ENCODE measurements at places on chromosomes 2 and 18.

GRCh38 chr2:236677368-236677767 lies 107.7 kb downstream of the ACKR3 start:
- no peak for DNase-seq

DNA sequence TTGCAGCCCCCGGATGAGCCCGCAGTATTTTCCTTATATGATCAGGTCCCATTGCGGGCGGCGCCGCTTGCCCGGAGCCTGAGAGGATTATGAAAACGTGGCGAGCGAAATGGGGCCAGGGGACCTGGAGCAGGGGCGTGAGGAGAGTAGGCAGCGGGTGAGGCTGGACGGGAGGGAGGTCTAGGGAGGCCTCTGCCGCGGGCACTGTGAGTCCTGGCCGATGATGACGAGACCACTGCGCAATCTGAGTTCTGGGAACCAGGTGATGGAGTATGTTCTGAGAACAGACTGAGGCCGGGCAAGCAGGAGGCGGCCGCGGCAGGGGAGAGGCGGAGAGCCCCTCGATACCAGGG lies 790 bp upstream of the ACAA2 start:
- DNase-seq: peak; percentile 27

- DNase-seq: peak; percentile 89
Observed at GRCh38 chr2:42969231-42970150, 177.1 kb upstream of the HAAO start.

DNA sequence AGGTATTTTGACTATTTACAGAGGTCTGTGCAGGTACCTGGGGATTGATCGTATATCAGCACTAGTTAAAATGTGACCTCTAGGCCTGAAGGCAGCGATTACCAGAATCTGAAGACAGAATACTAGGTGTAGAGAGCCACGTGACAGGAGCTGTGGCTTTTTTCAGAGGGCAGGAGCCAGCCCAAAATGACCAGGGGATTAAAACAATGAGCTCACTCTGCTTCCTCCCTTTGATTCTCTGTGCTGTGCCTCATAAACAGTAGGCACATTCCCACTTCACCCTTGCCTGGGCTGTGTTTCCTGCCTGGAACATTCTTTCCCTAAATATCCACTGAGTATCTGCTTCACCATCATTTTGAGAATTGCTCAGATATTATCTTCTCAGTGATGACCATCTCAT lies 15.2 kb downstream of the ITGAV start:
- DNase-seq: no peak

DNA sequence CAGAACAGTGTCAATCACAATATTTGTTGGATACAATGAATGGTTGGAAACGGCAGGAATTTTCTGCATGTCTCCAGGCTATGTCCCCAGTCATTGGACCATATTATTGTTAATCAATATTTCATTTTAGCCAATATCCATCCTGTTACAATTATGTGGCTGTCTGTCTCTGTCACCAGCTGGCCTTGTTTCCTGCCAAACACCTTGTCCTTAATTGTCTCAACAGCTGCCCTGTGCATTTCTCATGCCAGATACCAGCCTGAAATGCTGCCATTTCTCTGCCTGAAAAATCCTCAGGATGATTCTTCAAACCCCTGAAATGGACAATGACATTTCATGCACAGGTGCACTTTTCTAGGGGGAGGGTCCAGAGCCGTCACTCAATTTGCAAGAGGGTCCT lies 170.6 kb downstream of the ALPK2 start:
- no peak for DNase-seq

DNA sequence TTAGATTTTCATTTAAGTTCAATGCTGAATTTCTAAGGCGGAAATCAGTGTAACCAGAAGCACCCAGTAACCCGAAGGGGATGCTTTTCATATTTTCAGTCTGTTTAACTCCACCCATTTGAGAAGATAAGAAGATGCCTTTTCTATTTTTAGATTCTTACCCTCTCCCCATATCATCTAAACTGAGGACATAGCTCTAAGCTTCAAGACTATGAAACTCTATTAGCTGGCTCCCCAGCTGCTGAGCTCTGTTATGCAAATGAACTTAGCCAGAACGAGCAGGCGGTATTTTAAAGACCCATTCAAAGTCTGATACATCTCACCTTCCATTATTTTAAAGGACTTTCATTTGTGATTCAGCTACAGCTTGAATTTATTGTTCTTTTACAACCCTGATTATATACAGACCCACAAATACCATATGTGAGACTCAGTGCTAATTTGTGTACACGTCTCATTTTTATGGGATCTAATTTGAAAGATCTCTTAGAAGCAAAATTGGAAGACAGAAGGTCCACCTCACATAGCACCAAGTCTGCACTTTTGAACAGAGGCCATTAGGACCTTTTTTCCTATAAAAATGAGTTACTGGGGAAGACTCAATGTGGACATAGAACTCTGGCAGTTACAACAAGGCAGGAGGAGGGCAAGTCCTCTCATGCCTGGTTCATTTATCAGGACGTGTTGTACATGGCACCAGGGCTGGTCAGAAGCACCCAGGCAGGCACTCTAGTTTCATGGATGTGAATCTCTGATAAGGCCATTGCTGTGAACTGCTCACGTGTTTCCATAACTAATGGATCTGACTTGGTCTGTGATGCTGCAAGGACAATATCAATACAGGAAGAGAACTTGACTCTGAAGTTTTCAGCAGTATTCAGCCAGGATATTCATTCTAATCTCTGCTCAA lies 16.3 kb downstream of the CDC42EP3 start:
- DNase-seq: no peak

- peak; percentile 21 for DNase-seq
Observed at GRCh38 chr2:64488050-64488974, 34.4 kb downstream of the LGALSL start.

DNA sequence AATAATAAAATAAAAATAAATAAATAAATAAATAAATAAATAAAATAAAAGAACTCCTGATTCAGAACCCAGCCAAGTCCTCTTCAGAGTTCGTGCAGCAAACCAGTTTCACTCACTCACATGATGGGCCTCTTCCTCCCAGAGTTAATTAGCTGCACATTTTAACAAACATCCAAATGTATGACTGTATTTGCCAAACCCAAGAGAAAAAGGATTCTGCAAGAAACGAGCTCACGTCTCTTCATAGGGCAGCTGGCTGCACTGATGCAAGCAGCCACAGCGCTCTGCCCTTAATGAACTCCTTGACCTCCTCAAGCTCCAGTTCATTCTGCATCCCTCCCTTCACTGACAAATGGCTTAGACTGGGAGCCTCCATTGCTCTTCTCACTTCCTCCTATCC lies 55.1 kb downstream of the MREG start:
- DNase-seq: peak; percentile 45

GRCh38 chr2:39202639-39203369 lies 41.0 kb downstream of the CDKL4 start:
- no peak for DNase-seq

- DNase-seq: no peak
Observed at GRCh38 chr18:26549263-26550094, 1.1 kb upstream of the KCTD1 start.

DNA sequence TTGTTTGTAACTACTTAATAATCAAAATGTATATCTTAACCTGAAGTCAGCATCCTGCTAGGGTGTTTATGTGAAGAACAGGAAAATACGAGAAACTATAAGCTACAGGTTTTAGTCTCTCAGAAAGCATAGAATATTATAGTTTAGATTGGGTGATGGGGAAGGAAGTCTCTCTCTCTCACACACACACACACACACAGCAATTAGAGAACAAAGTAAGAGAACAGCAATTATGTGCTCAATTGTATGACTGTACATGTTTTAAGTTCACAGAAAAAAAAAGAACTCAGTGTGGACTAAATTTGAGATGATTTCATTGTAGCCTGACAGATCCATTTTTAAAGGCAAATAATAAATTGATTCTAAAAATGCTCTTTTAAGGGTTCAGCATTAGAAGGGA lies 94.3 kb upstream of the ZNF516 start:
- no peak for DNase-seq

DNA sequence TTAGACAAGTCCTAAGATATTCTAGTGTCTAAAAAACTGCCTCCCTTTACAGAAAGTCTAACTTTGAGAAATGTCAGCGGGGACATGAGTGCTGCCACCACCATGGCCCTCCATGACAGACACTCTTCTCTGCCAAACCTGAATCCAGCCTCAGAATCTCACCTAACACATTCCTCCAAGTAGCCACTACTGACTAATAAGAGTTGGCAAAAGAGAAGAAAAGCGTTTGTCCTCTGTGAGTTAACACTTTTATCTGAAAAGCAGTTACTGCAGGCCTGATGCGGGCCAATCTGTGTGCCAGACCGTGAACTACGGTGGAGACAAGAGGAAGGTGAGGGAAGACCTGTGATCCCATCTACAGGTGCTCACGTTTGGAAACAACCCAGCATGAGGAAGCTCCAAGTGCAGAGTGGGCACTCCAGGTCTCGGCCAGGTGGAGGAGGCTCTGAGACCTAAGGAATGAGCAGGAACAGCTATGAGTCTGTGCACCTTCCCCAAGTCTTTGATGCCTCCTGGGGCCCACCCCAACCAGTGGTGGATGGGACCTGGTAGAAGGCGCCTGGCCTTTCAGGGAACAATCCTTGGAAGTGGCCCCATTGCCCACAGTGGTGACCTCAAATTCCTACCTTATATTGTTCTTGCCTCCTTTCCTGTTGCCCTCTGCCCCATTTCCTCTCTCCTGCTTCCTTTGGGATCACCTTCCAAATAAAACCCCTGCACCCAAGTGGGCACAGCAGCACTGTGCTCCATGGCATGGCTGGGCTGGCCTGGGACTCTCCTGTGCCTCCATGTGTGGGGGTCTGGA lies 91.6 kb downstream of the BIN1 start:
- DNase-seq: no peak

- peak; percentile 28 for DNase-seq
Observed at GRCh38 chr2:8003462-8004075, 678.3 kb upstream of the ID2 start.

DNA sequence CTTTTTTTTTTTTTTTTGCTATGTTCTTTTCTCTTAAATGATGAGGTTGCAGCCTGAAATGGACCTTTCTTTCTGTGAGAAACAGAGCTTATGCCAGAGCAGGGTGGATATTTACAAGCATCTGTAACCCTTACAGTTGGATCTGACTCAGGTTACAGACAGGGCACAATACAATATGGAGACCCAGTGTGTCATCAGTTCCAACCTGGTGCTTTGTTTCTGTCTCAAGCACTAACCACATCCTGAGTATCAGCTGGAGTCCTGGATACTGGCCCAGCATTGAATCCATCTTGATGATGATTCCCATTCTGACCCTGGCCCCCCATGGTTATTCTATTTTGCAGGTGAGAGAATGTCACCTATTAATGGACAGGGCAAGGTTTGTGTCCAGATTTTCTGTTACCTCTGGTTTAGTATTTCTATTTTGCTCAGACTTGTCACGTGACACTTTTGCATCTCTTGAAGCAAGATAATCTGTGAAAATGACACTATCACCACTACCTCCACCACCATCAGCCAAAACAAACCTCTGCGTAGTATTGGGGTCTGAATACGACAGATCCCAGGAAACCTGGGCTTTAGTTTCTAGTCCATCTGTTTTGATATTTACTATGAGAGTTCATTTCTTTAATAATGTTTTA lies 174.0 kb downstream of the CCDC85A start:
- no peak for DNase-seq

GRCh38 chr2:9897846-9898245 lies 53.6 kb upstream of the GRHL1 start:
- DNase-seq: no peak

- no peak for DNase-seq
Observed at GRCh38 chr2:132670496-132671150, 618 bp upstream of the LYPD1 start.

DNA sequence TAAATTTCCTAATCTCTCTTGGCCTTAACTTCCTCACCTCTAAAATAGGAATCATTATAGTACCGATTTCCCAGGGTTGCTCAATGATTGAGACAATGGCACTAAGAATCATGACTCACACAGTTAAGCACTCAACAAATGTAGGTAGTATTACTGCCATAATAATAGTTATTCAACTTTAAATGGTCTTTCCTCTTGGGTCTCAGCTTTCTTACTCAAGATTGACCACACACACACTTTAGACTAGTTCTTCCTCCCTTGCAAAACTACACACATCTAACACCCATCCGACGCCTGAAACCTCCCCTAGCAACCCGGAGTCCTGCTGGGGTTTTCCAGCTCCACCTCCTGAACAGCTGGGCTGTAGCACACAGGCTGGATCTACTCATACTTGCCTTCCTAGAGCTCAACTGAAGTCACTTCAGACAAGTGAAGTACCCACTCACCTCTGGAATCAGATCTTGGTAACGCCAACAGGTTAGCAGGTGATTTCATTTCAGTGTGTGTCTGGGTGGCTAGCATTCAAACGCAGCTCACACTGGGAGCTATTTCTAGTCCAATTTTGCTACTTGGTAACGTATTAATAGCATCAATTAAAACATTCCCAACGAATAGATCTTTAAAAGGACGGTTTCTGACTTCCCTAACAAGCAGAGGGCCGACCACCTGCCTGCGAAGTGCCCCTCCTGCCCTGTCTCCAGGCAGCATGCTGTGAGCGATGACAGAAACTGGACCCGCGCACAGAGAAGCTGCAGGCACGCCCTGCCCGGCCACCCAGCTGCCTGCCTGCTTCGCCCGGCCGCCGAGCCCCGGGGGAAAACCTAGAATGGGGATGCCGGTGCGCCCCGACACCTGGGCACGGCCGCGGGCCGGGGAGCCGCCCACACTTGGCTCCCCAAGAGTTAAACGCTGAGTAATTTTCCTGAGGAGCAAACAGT lies 1.1 kb downstream of the UXS1 start:
- DNase-seq: peak; percentile 61

DNA sequence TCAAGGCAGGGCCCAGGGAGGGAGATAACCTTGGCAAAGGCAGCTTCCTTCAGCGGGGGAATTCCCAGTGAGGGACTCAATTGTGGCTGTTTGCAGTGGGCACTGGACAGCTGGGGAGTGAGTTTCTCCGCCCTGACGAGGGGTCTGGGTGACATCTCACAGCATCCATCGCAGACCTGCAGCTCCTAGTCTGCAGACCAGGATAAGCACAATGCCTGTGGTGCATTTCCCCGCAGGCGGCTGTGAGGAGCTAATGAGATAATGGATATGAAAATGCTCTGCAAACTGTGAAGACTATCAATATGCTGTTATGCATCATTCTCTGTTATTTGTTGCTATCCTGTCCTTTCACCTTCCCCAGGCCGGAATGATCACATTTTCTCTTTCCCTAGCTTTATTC lies 30.0 kb upstream of the CYP1B1 start:
- DNase-seq: no peak

DNA sequence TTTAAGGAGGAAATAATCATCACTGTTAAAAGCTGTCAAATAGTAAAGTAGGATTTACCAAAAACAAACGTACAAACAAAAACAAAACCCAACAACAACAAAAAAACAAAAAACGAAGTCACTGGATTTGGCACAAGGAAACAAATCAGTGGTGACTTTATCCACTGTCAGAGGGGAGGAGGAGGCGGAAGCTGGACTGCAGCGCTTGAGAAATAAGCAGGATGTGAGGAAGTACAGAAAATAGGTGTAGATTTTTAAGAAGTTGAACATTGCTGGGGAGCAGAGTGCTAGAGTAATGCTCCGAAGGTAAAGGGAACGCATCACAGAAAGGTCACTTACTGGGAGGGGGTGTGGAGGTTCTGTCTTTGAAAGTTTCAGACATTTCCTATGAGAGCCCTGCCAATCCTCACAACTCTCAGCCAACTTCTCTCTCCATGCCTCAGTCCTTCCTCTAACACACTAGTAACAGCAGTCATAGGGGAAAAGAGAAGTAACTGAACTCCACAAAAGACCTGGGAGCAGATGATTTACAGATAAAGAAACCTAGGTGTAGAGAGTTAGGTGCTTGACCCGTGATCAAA lies 220.2 kb upstream of the SMAD7 start:
- DNase-seq: no peak
